ENCODE measurements at places on chromosomes 11 and 22.
A peak's percentile ranks its signal among the peaks of the same experiment; 100 is the strongest.

DNA sequence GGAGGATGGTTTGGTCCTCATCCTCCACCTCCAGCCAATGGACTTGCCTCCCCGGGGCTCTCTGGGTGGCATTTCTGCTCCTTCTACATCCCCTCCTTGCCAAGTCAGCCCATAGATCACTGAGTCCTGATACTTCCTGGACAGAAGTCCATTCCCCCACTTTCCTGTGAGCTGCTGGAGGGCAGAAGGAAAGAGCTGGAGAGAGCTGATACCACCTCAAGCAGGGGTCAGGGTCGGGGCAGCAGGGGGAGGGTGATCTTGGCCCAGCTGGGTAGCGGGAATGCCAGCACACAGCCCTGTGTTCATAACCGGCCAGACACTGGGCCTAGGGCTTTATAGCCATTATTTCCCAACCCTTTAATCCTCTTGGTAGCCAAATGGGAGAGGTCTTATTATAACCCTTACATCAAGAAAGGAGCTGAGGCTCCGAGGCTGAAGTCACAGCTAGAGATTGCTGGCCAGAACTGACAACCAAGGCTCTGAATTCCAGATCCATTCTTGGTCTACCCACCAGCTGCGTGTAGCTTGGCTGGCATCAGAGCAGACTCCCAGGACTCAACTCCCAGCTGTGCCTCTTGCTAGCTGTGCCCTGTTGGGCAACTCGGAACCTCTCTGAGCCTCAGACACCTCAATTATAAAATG lies 39.9 kb downstream of the CD6 start:
- no peak for DNase-seq

DNA sequence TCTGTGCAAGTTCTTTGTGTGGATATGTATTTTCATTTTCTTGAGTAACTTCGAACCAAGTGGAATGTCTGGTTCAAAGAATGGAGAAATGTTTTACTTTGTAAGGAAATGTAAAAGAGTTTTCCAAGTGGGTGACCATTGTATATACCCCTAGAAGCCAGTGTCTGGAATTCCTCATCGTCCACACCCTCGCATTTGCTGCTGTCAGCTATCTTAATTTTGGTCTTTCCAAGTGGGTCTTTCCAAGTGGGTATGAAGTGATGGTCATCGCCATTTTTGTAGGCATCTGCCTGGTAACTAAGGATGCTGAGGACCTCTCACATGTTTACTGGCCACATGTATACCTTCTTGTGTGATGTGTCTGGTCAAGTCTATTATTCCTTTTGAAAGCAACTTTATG lies 547.5 kb downstream of the TBC1D22A start:
- DNase-seq = no peak

GRCh38 chr11:515131-515530 lies 8.1 kb upstream of the RNH1 start:
- DNase-seq = no peak

- no peak for DNase-seq
Observed at GRCh38 chr11:111205632-111206385, 39.7 kb upstream of the POU2AF2 start.

- peak; percentile 48 for DNase-seq
Observed at GRCh38 chr11:79076526-79077115, 364.2 kb downstream of the TENM4 start.
